ENCODE measurements at places on chromosomes 3 and 15. TPM values are rescaled to one million over a fixed set of nuclear protein-coding genes. Genes with fewer than 3 reads are reported as not detected.
A peak's percentile ranks its signal among the peaks of the same experiment; 100 is the strongest.

HTR3E gene
- total RNA-seq: not detected

- peak; percentile 82 for DNase-seq
Measured at GRCh38 chr15:50116477-50116876, 2.6 kb downstream of the ATP8B4 start.

- no peak for DNase-seq
Measured at GRCh38 chr3:123298903-123299302, 97.2 kb downstream of the SEC22A start.

GRCh38 chr3:109772520-109772919 lies 435.2 kb upstream of the DPPA4 start:
- no peak for DNase-seq

NPAP1 gene
- total RNA-seq: not detected

GRCh38 chr3:15753056-15753710 lies 44.6 kb downstream of the ANKRD28 start:
- no peak for DNase-seq

- peak; percentile 29 for DNase-seq
Measured at GRCh38 chr15:77145370-77145769, 74.5 kb upstream of the TSPAN3 start.

PTPRG gene
- 0.47 TPM for total RNA-seq

- no peak for DNase-seq
Measured at GRCh38 chr3:124158168-124158881, 166.4 kb upstream of the ROPN1 start.

DET1 gene
- total RNA-seq: 14.4 TPM

DNA sequence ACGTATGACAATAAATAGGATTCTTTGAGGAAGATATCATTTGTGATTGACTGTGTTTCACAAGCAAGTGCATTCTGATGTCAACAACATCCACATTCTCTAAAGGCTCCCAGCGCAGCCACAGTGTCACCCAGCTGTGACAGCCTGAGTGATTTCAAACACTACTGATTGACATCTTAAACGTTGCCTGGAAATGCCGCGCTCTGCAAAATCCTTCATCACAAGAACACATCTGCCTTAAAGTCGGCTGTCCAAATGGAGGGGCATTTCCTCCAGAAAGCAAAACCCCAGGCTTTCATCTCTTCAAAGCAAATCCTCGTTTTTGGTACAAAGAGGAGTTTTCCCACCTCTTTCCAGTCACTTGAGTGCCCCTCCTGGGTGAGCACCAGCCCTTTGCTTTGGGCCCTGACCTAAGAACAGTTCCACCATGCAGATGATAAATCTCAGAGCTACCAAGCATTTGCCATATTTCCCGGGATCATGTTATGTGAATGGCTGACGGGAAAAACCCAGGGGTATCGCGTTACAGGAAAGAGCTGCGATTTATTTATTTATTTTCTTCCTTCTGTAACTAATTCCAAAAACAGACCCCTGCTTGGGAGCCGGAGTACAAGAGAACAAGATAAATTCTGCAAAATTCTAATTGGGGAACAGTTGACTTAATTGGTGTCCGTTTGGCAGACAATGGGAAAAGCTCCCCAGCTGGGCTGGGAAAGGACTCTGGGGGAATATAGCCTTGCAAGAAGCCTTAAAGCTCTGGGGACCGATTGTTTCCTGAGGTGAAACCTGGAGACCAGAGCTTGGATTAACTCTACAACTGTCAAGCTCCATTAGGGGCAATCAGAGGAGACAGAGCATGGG lies 703.8 kb upstream of the NR2F2 start:
- DNase-seq: no peak

AMIGO3 gene
- 3.8 TPM for total RNA-seq

REC114 gene
- total RNA-seq: not detected

- no peak for DNase-seq
Measured at GRCh38 chr3:119660474-119661440, at the start of gene POPDC2. POPDC2 (minus strand) TSS chr3:119660589; CDS start chr3:119660423, 166 bp downstream.

DNA sequence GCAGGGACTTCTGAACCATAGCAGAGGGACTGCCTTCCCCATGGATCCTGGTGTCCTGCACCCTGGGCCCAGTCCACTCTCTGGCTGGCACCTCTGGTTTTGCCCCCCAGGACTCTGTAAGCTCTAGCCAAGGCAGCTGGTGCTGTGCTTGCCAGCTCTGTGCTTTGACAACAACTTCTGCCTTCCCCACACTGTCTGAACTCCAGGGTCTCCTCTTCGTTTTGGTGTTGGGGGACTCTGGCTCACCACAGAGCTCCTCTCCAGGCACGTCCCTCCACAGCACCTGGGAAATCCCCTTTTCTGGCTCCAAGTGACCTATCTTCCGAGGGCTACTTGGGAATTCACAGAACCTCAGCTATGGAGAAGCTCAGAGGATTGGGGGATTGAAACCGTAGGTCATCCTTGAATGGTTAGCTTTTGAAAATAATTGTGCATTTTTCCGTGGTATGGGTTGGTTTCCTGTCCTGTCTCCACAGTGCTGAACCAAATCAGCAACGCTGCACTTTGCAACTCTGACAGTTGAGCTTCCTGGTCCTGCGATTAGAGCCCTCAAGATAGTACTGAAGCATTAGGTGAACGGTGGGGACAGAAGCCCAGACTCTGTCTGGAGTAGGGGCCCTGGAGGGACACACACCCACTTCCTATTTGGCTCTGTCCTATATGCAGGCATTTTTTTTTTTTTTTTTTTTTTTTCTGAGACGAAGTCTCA lies 152.4 kb downstream of the APBA2 start:
- DNase-seq: no peak

DNA sequence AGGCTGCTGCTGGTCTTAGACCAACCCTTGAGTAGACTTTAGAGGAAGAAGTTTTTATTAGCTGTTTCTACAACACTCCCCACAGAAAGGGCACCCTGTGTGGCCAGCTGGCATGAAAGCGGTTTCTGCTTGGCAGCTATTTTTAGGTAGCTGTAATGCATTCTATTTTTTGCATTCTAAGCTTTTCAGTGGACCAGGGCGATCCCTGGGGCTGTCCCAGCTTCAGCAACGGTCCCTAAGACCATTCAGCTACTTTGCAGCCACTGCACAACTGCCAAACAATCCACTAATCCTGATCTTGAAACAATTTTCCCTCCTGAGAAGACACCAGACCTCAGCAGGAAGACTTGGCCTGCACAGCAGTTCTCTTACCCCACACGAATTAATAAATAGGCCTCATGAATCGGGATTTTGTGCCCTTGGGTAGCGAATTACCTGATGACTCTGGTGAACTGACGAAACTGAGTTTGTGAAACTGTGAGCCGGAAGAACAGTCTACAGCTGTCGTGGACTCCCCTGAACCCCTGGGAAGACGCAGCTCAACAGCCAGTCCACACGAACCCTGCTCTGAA lies 14.6 kb upstream of the TFRC start:
- DNase-seq: peak; percentile 65

DNA sequence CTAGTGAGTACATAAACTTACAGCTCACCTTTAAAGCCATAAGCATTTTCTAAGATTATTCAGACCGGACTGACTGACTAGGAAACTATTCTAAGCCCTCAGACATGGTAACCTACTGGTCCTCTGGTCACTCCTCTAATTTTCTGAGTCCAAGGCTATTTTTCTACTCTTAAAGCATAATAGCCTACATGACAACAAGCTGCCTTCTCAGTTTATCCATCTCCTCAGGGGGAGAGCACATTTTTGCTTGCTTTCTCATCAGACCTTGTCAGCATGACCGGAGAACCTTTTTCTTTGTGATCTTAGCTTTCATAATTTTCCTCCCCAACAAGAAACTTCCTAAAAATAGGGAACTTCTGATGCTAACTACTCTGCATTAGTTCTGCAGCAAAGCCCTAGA lies 38.4 kb downstream of the UBP1 start:
- DNase-seq: no peak

GRCh38 chr3:55812394-55813013 lies 325.4 kb upstream of the WNT5A start:
- no peak for DNase-seq

CKMT1B gene
- total RNA-seq: not detected

DNA sequence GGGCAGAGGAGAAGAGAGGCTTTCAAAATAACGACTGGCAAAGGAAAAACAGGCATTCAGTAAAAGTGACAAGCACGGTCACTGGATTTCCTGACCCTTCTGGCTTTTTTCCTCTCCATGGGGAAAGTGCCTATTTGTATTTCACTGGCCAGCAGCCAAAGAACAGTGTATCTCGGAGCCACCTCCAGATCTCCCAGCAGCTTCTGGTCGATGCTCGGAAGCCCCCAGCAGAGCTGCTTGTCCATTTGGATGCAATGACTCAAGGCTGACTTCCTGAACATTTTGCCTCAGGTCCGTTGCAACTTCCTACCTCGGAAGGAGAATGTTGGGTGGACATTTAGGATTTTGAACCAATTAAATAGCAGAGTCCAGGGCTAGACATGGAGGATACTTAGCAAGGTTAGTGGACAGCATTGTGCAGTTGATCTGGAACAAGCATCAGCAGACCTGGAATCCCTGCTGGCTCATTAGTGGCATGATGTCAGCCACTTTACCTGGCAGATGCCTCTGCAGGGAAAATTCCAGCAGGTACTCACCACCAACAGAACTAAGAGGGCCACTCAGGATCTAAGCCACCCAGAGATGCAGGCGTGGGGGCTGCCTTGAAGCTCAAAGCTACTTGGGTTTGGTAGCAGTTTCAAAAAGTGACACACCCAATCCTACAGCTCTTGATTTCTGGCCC lies 1.1 kb downstream of the FAM107A start:
- DNase-seq: no peak

PAK6 gene
- 0.45 TPM for total RNA-seq

DNA sequence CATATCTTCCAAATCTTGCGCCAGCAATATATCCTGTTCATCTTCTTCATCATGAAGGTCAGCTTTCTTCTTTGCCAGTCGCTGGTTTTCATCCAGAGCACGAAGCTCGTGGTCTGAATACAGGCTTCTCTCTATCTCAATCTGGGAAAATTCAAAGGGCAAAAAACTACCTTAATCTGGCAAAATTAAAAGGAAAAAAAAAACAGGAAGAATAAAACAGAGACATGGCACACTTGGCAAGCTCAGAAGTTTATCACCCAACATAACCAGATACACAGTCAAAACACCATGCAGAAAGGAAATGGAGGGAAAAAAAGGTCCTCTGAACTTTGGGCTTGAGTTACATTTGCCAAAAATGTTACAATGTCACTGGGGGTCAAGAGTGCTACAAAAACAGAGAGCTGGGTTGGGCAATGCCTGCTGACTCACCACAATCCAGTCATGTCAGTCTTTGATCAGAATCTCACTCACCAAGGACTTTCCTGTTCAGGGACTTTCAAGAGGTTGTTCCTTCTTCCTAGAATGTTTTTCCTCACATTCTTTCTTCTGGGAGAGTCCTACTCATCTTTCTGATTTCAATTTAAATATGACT lies 1.5 kb downstream of the MRPL46 start:
- DNase-seq: no peak

DNA sequence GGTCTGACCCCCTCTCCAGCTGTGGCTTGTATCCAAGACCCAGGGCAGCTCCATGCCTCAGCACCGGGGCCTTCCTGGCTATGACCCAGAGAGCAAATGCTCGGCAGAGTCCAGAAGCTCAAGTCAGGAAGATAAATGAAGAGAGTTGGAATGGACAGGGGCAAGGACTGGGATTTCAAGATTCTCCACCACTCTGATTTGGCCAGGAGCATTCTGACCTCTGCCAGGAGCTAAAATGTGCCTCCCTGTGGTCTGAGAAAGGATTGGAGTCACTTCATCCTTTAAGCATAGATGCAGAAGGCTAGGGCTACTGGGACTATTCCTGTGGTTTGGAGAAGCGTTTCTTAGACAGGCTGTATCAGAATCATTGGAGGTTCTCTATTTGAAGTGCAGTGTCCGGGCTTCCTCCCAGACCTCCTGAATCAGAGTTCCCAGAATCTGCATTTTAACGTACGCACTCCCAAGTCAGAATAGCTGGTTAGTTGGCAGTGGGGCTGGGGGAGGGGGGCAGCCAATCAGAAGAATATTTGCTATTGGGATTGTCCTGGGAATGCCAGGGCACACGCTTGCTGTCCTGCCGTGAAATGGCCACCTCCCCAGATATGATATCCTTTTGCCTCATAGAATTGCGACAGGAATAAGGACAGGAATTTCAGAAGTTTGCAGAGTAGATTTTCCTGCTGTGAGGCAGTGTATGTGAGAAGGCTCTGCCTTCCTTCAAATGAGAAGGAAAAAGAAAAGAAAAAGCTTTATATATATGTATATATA lies 57.4 kb downstream of the HRH1 start:
- DNase-seq: no peak

DNA sequence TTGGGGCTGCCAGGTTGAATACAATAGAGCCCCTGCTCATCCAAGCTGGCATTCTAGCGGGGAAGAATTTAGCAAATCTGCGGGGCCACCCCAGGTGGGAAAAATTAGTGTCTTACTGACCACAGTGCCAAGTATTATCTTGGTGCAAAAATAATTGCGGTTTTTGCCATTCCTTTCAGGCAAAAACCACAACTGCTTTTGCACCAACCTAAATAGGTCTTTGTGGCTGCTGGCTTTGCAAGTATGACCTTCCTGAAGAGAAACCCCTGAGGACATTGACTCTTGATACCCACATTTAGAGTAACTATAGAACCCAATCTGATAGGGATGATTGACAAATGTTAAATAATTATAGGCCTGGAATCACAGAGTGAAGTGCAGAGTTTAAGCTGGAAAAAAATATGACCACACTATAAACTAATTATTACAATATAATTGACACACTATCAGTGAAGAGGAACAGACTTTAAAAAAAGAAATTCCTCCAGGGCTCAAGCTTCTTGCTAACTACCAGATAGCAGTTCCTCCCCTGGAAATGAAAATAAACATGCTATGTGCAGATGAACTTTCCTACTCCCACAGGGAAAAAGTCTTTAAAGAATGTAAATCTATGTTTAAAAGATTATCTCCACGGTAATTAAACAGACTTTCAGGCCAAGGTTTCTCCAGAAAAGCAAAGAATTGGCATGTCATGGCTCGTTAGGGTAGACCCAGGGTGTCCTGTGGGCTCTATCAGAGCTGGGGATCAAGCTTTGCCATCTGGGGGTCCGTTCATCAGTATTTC lies 34.4 kb downstream of the CA12 start:
- no peak for DNase-seq

FOXB1 gene
- not detected for total RNA-seq

PLCB2 gene
- total RNA-seq: 8.7 TPM

MAP2K1 gene
- total RNA-seq: 46.6 TPM

GRCh38 chr15:64925335-64926330 lies 13.9 kb downstream of the ANKDD1A start:
- DNase-seq: no peak

GRCh38 chr3:120816728-120817127 lies 74.2 kb downstream of the GTF2E1 start:
- no peak for DNase-seq

DNA sequence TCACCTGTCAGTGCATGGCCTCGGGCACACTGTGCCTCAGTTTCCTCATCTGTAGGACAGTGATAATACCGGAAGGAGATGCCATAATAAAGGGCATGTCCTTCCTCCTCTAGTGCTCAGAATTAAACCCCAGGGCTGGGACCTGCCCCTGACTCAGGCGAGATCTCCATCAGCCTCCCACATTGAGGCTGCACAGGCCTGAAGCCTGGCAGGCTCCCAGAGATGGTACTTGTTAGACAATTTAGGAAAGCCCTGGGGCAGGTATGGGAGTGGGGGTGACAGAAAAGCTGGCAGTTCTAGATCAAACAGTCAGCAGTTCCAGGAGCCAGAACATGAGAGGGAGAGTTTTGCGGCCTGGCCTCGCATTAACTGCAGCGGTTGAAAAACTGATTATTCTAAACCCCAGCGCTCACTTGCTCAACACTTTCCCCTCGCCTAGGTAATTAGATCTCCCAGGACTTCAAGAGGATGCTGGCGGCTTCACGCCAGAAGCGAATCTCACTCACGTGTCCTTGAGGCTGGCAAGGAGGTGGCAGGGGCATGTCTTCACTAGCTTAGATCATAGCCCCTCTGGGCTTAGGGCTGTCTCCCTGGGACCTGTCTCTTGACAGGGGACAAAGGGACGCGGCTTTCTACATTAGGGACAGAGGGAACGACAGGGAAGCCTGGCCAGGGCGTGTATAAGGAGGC lies 73.1 kb downstream of the ATP2B2 start:
- no peak for DNase-seq

All from Karpas-422 (cell line).